T follicular helper cell (primary cell): ENCODE measurements at places on chromosomes 11 and 22.
A peak's percentile ranks its signal among the peaks of the same experiment; 100 is the strongest.

GRCh38 chr11:39021539-39021938 lies 2423.5 kb upstream of the RAG2 start:
- DNase-seq: no peak

DNA sequence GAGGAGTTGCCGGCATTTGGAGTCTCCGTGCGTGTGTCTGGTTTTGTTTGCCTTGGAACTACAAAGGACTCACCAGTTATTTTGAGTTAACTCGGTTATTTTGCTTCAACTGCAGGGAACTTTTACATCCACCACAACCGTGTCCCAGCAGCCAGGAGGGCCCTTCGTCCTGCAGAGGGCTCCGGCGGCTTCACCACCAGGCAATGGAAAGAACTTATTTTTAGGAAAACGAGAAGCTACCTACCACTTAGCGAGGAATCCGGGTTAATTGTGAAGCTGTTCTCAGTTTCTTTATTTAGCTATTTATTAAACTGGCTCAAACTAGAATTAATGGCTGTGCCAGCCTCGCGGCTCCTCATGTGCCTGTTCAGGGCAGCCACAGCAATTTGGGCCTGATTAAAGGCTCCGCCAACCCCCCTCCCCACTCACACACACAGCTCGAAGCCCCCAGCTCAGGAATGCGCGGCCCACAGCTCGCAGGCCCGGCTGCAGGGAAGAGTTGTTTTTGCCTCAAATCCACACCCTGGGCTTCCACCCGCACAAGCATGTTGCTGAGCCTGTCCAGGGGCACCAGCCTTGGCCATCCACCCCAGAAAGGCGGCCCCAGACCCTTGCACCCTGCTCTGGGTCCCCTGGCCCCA lies 55.9 kb upstream of the FGF3 start:
- DNase-seq: no peak

DNA sequence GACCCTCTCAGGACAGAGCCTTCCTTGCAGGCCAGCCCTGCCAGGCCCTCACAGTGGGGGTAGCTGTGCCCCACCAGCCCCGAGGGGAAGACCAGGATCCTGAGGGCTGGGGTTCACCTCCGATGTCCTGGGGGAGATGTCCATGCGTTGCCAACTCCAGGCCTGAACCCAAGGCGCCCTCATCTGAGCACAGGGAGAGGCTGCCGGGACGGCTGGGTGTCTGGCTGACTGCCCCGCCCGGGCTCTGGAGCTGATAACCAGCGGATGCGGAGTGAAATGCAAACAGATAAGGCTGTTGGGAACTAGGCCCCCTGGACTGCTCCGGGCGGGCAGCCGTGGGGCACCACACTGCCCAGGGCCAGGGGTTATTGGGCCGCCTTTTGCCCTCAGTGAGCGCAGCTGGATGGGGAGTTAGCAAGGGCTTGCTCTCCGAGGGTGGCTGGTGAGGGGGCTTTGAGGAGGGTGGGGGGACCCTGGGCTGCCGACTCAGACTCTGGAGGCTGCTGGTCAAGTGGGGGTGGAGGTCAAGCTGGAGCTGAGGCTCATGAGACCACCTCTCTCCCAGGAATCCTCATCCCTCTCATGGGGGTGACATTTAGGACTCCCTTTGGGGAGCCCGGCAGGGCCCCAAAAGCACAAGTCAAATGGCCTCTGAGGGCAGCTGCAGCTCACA lies 5.6 kb upstream of the MUC6 start:
- DNase-seq: no peak

GRCh38 chr11:4577761-4578160 lies 3.8 kb upstream of the OR52I2 start:
- no peak for DNase-seq

DNA sequence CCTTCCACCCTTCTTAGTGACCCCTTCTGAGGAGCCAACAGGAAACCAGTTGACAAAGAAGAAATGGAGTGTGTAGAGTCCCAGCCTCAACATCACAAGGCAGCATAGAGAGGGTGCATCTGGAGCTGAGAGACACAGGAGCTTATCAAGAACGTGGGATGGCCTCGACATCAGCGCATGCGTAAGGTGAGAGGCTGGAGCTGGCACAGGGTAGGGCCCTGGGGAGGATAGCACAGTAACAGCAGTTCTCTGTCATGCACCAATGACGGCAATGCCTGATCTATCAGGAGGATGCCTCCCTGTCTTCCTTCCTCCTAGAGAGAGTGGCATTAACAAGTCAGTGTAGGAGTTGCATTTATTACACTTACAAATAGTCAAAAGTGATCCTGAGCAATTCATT lies 426.1 kb downstream of the NTM start:
- no peak for DNase-seq

GRCh38 chr11:64240435-64241240 lies at the start of gene FKBP2:
FKBP2 (plus strand) TSS chr11:64241095; CDS start chr11:64242388, 1,293 bp downstream.
- DNase-seq: peak; percentile 97

- DNase-seq: no peak
These were observed 3.0 kb downstream of the ATL3 start for GRCh38 chr11:63667995-63668795.

DNA sequence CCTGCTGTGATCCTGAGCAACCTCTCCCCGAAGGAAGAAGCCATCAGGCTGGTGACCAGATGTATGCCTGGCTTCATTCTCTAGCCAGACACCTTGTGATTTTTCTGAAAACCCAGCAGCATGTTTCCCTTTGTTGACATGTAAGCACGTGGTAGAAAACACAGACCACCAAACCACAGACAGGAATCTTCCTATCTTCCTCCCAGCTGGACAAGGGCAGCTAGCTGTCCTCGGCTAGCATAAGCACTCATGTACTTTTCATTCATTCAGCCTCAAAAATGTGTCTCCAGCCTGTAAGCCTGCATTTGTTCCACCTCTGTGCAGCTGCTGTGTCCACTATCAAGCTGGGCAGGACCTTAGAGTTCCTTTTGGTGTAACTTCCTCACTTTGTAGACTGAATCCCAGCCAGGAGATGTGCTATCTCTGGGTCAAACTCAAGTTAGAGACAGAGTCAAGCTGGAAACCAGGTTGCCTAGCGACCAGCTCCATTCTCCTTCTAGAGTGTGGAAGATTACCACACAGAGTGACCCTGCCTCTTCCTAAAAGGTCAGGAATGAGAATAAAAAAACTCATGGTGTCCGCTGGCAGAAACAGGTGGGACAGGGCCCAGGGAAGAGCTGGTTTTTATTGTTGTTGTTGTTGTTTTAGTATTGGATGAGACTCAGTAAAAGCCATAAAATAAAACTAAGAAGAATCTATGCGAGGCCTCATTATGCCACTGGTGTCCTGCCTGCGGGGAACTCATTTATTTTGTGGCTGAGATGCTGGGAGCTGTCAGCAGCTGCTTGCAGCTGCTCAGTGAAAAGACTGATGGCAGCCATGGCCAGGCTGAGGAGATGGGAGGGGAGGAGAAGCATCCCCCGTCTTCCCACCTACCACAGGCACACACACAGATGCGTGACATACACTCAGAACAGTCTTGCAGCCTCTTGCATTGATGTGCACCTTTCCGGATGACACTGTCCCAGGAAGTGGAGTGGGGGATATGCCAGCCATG lies 7.4 kb upstream of the CLMP start:
- no peak for DNase-seq

DNA sequence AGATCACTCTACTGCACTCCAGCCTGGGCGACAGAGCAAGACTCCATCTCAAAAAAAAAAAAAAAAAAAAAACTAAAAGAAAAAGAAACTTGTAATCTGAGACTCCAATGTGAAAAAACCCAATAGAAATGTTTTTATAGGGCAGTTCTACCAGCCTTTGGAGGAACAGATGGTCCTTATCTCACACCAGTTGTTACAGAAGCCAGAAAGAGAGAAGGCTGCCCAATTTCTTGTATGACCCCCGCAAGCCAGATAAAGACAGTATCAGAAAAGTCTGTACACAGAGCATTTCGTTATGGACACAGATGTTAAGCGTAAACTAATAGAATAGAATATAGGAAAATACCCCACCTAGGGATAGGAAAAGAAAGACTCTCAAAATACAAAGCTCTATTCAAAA lies 11.3 kb upstream of the TSGA10IP start:
- DNase-seq: no peak

DNA sequence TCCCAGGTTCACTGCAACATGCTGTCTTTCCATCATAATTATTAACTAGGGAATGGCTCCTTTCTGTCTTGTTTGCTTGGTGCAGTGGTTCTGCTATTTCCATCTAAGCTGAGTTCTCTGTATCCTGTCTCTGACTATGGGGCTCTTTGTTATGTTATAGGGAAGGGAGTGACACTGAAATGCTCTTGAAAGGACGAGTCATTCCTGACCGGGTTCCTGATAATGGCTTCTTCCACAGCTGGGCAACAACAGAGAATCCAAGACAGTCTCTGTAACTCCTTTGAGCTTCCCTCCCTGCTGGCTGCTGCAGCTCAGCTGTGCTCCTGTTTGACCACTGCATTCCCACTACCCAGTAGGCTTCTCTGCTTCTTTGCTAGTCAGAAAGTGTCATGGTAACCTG lies 24.1 kb downstream of the OR2AT4 start:
- no peak for DNase-seq

DNA sequence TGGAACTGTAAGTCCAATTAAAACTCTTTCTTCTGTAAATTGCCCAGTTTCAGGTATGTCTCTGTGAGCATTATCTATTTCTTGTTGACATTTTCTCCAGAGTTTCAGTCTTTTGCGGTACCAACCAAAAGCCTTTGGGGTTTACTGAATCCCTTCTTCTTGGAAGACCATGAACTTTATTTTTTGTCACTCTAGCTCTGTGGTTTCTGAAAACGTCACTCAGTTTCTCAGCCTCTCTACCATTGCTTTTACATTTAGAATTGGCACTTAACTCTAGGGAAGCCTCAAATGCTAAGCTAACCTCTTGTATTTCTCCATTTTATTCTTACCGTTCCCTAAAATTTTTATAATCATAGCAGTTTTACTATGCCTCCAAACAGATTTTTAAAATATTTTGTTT lies 237.6 kb downstream of the CSNK2A3 start:
- no peak for DNase-seq

DNA sequence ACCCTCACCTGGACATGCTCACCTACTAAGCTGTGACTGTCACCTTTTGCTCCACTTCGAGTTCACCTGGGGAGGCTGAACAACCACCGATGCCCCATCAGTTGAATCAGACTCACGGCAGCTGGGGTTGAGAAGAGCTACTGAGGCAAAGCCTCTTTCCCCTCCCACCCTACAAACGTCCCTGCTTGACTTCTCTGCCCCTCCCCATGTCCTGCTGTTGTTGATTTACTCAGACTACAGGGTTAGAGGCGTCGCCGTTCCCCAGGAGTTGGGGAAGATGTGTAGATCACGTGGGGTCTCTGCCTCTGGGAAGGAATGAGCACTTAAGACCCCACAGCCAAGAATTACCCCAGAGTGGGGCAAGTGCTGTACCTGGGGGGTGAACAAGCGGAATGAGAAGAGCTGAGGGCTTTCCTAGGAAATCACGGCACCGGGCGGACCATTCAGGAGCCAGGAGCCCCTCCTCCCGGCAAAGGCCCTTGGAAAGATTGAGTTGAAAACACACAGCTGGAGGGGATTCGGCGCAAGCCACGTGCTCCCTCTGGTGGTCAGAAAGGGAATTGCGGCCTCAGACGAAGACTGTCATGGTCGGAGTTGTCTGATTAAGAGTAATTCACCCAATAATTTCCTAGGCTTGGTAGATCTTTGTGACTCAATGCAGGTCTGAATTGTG lies 7.0 kb downstream of the FXYD2 start:
- DNase-seq: peak; percentile 70

DNA sequence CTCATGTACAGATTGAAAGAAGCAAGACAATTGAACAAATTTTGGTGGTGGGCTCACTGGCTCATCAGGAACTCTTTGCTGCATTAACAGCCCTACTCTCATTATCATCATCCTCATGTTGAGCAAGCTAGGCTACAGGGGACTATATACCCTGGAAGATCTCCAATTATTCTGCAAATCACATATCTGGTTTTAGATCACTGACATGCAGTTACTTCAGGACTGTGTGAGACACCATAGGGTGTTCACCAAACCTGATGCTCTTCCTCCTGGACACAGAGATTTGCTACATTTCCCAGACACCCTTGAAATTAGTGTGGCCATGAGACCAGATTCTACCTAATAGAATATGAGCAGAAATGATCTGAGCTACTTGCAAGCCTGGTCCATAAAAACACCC lies 23.0 kb upstream of the ME3 start:
- no peak for DNase-seq

- DNase-seq: peak; percentile 59
These were observed 170.2 kb downstream of the BRD1 start for GRCh38 chr22:49657275-49657973.

DNA sequence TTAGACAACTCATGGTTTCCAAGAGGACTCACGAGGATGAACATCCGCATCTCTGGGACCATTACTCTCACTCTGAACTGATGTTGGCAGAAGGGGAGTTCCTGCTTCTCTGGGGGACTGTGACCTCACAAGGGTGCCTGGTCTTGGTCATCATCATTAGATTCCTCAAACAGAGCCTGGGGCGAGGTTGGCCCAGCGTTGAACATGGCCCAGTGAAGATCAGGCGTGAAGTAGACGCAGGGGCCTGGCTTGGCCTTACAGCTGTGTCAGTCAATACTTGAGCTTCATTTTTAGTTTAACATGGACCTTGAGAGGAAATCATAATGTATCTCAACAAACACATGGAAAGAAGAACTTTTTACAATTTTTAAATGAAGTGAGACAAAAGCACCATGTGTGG lies 617.1 kb downstream of the BRD1 start:
- no peak for DNase-seq

DNA sequence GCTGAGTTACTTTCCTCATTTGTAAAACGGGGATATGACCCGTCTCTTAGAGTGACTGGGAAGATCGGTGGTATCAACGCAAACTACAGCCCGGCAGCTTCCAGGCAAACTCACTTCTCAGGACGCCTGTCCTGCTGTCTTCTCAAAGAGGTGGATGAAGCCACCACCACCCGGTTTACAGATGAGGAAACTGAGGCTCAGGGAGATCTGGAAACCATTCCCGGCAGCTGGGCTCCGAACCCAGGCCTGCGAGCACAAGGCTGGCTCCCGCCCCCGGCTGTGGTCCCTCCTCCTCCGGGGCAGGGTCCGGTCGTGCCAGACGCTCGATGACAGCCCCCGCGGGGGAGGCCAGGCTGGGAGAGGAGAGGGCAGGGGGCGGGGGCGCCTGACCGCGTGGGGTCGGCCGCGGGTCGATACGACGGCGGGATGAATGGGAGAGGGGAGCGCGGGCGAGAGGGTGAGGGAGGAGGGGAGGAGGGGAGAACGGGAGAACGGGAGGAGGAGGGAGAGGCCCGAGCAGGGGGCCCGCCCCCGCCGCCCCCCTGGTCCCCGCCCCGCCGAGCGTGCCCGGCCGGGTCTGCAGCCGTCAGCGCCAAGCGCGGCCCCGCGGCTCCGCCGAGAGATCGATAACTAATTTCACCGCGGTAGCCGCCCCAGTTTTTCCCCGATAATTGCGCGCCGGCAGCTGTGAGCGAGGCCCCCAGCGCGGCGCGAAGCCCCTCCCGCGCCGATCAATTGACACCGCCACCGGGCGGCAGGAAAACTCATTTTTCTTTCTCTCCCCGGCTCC lies 14.0 kb downstream of the IGLL1 start:
- no peak for DNase-seq

GRCh38 chr11:83819931-83820549 lies 533.9 kb upstream of the CCDC90B start:
- DNase-seq: no peak
